ENCODE measurements at places on chromosomes 13 and 19.

- DNase-seq: no peak
These were observed 30.6 kb upstream of the DPP9 start for GRCh38 chr19:4754248-4754647.

GRCh38 chr19:3606690-3607289 is at the start of gene TBXA2R:
TSS of gene TBXA2R (minus strand) at chr19:3606875. CDS start at chr19:3600634, 6,241 bp downstream.
- peak; percentile 76 for DNase-seq

DNA sequence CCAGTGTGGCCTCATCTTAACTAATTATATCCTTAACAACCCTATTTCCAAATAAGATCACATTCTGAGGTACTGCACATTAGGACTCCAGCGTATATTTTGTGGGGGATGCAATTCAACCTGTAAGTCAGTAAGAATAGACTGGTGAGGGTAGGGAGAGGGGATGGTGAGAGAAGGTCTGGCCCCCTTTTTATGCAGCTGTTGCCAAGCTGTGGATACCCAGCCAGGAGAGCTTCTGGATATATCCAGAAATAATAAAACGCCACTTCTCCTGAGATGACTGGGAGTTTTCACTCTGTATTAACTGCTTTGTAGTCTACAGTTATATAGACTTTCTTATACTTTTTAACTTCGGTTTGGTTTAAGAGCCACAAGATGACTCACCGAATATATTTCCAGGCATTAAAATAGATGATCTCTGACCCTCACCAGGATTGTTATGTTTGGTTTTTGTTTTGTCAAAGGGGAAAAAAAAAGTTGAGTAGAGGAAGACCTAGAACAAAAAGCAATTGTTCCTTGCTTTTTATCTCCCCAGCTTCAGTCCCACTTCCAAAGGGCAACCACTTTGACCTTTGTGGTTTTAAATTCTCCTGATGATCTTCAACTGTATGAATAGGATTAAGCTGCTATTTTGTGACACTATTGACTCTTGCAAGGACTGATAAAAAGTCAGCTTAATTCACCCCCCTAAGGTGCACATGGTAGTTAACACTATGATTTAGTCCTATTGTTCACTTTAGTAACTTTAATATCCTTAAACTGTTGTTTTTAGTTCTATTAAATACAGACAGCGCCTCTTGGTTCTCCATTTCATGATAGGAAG is 3.1 kb upstream of the NEK3 start:
- no peak for DNase-seq

DNA sequence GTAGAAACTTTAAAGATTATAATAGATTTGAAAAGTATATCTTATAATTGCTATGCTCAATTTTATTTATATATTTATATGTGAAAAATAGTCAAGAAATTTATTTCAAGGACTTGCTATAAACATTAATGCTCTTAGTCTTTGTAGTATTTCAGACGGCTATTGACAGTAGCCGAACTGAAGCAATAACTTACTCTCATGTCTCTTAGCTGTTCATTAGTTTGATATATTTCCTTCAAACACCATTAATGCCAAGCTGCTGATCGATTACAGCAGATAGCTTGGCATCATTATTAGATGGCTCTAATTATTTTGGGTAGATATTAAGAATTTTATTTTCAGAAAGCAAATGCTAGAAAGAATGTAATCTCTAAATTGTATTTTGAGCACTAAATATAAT is 1151.5 kb upstream of the SPRY2 start:
- DNase-seq: no peak
